ENCODE measurements at places on chromosomes 11 and 22. TPM values are rescaled to one million over a fixed set of nuclear protein-coding genes. Genes with fewer than 3 reads are reported as not detected.

GRCh38 chr11:129458756-129459535 lies 83.3 kb downstream of the BARX2 start:
- peak; percentile 74 for DNase-seq

DNA sequence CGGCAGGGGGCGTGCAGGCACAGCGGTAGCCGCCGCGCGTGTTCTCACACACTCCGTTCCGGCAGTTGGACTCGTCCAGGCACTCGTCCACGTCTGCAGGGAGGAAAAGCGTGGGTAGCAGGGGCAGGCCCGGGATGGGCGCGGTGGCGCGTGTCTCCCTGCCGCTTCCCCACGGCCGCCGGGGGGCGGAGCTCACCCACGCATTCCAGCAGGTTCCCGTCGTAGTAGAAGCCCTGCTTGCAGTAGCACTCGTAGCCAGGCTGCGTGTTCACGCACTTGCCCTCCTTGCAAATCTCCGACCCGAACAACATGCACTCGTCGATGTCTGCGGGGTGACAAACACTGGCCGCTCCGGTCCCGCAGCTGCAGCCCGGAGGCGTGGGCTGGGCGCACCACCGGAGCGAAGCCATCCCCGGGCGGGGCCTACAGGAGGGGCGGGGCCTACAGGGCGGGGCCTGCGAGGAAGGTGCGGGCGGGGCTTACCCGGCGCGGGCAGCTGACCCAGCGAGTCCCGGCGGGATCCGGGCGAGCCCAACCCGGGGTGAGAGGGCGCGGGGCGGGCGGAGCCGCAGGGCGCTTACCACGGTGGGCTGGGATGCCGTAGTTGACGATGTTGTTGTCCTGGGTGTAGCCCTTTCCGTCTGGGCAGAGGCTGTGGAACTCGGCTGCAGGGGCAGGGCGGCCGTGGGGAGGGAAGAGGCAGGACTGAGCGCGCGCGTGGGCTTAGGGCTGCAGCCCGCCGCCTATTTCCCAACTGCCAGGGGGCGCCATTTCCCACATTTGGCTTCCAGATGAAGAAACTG lies 15.6 kb downstream of the SCYL1 start:
- DNase-seq, result peak; percentile 84

- DNase-seq, result no peak
Observed at GRCh38 chr11:131918663-131919062, 548.2 kb downstream of the NTM start.

GRCh38 chr11:2464451-2465165 lies 19.8 kb downstream of the KCNQ1 start:
- DNase-seq, result no peak

DNA sequence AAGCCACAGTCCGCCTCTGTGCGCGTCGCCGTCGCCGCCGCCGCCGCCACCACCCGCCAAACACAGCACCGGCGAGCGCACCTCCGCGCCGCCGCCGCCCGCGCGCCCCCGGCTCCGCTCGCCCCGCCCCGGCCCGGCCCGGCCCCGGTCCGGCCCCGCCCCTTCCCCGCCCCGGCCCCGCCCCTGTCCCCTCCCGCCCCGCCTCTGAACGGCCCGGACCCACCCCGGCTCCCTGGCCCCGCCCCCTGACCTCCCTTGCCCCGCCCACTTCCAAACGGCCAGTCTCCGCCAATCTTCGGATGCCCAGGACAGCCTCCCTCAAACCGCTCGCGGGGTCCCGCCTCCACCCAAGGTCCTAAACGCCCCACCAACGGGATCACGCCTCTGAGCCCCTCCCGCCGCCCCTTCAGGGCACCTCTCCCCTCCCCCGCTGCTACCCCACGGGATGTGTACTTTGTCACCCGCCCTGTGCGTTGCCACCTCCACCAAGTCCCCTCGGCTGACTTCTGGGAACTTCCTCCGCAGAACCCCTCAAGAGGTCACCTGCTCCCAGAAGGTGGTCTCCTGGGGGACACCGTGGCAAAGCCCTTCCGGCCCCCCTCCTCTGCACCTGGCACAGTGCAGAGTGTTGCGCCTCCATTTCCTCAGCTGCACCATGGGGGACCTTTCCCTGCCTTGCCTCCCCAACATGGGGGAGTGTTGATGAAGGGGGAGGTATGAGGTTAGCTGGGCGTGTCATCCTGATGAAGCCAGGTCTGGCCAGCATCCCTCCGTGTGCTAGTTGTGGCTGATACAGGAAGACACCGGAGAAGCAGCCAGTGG lies at the start of gene KIAA0930:
TSS of gene KIAA0930 (minus strand) at position 85 of the 822 bp plus-strand sequence. CDS start 191 bp downstream, outside the sequence.
- peak; percentile 66 for DNase-seq

- no peak for DNase-seq
Observed at GRCh38 chr22:25650833-25651232, 86.4 kb downstream of the GRK3 start.

DNA sequence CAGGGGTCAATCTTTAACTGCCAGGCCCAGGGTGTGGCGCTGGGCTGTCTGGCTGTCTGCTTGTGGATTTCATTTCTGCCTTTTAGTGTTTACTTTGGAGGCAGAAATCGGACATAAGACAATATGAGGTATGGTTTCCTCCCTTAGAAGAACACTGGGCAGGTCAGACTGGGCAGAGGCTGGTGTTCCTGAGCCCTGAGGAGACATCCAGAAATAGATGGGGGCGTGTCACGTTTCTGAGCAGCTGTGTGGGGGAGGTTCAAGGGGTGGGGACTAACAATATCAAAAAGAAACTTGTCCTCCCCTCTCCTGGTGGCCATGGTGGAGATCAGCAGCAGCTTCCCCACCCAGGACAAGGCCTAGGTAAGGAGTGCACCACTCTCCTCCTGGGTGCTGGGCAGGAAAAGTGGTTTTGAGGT lies at the start of gene ART1:
TSS of gene ART1 (plus strand) at position 312 of the 419 bp plus-strand sequence. CDS start 14,086 bp downstream, outside the sequence.
- DNase-seq, result no peak

GRCh38 chr11:40168414-40168813 lies 1291.0 kb downstream of the LRRC4C start:
- DNase-seq, result no peak

DNA sequence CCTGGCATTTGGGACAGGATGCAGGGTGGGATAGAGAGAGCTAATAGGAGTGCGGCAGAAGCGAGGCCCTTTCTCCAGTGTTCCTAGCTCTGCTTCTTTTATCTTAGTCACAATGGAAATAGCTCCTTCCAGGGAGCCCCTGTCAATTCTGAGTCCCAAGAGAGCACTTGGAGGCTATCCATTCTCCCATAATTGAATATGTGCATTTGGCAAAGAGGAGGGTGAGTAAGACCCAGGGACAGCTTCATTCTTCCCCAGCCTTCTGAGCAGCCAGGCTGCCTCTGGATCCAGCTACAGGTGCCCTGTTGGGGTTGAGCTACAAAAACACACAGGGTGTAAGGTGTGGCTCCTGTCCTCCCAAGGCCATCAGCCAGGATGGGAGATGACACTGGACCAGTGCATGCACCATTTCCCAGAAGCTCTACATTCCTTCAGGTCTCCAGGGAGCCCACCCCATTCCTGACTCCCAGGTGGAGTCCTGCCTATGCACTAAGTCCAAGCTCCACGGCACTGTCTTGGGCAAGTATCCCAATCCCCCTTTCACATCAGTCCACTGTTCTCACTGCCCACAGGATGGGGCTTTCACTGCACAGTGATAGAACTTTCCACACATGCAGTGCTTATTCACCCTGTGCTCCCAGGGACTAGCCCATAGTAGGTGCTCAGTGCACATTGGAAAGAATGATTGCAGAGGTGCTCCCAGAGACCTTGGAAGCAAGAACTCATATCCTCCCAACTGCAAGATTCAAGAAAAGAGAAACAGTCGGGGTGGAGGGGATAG lies 6.2 kb downstream of the MS4A10 start:
- DNase-seq, result no peak

Gene EIF1AD
- total RNA-seq, result 33.6 TPM

Gene SCUBE1
- total RNA-seq, result 23.5 TPM
